ENCODE measurements at places on chromosomes 6 and 20. TPM values are rescaled to one million over a fixed set of nuclear protein-coding genes. Genes with fewer than 3 reads are reported as not detected.

- peak; percentile 20 for DNase-seq
These were observed 3.4 kb downstream of the MYT1 start for GRCh38 chr20:64167676-64168075.

- no peak for DNase-seq
These were observed 49.5 kb upstream of the PREP start for GRCh38 chr6:105452376-105452775.

- DNase-seq: no peak
These were observed 453.6 kb upstream of the FLRT3 start for GRCh38 chr20:14790771-14791620.

DNA sequence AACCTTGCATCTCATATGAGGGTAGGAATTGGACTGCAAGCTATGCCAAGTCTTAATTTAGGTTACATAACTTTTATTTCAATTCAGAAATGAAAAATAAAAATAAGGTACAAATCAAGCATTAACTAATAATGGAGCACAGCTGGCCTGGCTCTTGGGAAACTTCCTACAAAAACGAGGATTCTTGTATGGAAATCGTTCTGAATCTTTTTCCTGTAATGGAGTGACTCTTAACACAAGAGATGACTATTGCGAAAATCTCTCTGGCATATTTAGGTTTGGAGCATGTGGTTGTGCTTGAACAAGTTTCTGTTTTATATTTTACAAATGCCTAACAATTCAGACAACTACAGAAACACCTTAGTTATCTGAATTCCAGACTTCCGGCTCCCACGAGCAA is 34.0 kb upstream of the PI16 start:
- no peak for DNase-seq

DNA sequence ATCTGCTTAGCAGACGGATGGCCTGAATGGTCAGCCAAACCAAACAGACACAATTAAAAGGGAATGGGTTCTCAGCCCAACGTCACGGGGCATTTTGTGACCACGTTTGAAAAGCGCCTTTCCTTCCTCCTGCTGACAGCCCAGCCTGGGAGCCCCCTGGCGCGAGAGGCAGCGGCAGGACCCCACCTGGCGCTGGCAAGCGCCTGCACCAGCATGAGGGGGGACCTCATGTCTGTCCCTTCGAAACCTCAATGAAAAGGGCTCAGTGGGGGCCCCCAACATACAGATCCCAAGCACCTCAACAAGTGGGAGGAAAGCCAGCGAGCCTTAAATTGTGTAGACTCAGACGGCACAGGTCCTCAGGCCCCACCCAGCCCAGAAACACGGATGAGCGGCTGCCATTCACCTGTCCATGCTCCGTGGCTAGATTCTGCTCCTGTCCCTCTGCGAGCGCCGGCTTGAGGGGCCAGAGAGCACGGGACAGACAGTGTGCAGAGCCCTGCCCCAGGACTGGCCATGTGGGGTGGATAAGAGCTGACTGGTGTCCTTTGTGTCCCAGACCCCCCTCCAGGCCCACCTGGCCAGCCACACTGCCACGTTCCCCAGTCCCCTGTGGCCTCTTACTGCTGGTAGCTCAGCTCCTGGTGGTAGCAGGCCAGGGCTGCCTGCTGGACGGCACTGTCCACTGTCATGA is 87.6 kb downstream of the NINL start:
- DNase-seq: no peak

DNA sequence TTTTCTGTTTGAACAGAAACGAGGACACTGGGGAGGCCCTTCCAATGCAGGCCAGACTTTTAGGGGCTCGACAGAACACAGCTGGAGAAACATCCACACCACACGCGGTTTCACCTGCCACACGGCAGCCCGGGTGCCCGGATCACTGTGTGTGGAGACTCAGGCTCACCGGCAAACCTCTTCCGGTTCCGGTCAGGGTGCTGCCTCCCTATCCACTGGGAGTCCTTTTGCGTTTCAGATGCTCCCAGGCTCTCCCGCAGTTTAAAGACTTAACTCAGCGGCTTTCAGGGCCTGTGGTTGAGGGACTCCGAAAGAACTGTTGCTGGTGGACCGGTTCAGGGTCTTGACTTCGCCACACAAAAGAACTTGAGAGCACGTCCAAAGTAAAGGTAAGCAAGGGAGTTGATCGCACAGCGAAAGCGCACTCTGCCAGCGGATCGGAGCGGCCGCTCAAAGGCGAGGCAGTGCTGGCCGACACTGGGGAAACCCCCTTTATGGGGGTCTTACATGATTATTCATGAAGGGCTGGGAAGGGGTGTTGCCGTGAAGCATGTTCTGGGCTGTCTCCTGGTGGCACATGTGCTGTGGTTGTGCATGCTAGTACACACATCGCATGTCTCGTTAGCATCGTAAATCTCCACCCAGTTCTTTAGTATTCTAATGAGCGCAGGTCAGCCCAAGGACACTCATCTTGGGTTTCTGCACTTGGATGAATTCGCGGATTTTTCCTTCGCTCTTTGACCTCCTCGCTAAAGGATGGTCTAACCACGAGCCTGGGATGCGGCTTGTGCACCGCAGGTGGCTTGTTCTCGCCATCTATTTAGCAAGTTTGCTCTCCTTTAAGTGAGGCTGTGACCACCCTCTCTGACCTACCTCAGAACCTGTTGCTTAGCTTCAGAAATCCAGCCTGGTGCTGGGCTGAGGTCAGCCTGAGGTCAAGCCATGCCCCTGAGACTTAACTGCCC is 180.3 kb downstream of the CDH26 start:
- peak; percentile 44 for DNase-seq

BMP7 gene
- 12.7 TPM for total RNA-seq

DNA sequence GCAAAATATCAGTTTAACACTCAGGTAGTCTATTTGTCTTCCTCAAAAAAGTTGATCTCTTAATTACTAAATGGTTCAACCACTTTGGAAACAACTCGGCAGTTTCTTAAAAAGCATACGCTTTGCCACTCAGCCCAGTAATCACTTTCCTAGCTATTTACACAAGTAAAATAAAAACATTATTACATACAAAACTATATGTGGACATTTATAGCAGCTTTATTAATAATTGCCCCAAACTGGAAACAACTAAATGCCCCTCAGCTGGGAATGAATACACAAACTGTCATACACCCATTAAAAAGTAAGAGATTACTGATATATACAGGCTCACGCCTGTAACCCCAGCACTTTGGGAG is 7.4 kb downstream of the EEF1A1 start:
- DNase-seq: no peak

CLDN20 gene
- total RNA-seq: 0.54 TPM

WFDC12 gene
- not detected for total RNA-seq

DNA sequence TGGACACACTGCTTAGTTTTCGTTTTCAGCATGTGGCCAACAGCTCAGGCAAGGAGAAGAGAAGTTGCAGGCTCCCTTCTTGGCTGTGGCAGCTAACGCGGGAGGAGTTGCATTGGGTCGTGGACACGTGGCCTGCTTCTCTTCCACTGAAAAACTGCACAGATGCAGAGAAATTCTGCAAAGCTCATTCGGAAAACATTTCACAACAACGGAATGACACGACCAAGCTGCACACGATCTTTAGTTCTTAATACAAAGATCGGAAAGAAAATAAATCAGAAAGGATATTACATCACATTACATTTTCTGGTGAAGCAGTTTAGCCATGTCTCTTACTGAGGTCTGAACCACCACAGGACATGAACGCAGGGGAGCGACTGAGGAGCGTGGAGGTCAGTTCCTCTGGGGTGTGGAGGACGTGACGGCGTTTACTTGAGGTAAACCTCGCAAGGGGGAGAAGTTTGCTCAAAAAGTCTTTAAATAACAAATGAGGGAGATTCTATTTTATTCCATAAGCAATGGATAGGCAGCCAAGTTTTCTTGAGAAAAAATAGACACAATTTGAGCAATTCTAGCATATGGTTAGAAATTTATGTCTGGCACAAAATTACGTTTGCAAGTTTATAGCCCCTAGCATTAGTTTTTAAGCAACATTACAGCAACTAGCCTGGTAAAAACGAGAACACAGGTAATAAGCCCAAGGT is 178.3 kb downstream of the THBS2 start:
- DNase-seq: peak; percentile 29

DNA sequence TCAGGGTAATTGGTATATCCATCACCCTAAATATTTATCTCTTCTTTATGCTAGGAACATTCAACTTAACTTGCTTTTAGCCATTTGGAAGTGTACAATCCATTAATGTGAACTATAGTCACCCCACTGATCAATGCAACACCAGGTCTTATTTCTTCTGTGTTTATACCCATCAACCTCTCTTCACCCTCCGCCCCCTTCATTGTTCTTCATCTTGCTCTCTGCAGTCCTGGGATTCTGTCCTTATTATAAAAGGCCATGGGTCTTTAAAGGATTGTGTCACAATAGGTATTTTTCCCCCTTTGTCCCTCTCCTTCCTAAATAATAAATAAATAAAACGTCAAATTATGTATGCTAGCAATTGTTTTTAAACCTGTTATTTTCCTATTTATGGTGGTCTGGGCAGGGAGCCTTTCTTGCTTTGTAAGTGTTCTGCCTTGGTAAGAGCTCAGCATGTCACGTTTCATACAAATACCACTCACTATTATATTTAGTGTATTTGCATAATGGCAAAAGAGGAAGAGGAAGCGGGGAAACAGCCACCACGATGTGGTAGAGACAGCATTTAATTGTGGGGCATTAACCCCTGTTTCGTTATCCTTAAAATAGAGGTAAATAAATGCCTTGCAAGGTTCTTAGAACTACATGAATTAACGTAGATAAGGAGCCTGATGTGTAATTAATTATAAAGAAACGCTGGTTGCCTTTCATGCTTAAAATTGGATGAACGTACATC is 1.9 kb downstream of the ABRACL start:
- no peak for DNase-seq

DNA sequence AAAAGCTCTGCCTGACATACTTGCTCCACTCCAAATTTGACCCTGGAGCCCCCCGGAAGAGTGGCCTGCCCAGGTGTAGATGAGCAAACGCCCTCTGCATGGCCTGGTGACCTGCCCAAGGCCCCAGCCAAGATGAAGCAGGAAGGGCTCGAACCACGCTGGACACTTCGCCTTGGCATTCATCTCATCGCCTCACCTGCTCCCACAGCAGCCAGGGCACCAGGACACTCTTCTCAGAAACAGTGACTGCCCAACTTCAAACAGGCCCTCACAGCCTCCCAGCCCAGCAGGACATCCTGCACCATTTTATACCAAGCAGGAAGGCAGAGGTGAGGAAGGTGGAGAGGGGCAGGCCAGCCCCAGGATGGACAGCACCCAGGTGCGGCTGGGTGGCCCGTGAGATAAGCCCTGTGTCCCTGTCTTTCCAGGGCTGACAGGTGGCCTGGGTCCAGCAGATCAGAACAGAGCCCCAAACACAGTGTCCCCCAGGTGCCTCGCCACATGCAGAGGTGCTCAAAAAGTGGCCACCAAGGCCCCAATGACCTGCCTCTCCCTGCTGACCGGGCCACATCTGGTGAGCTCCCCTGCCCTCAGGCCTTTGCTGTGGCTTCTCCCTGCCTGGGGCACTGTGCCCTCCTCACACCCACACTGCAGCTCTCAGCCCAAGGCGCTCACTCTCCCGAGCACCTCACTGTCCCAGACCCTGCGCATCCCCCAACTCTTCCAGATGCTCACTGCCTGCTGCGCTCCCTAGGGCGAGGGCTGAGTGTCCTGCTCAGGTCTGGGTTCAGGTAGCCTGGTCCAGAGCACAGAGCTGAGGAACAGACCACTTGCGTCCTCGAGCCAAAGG is 7.2 kb downstream of the ACSS1 start:
- no peak for DNase-seq

DNA sequence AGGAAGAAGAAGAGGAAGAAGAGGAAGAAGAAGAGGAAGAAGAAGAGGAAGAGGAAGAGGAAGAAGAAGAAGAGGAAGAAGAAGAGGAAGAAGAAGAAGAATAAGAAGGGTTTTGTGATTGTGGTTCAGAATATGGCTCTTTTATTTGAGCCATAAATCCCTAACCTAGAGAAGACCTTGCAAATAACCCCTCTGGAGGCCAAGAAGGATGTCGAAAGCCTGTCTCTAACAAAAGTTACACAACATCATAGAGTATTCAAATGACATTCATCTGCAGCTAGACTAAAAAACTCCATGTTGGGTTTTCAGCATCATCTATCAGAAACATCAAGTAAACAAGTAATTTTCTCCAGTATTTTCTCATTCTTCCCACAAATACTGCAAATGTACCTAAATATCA is 100.9 kb downstream of the RNASET2 start:
- no peak for DNase-seq

OR12D3 gene
- not detected for total RNA-seq

DNA sequence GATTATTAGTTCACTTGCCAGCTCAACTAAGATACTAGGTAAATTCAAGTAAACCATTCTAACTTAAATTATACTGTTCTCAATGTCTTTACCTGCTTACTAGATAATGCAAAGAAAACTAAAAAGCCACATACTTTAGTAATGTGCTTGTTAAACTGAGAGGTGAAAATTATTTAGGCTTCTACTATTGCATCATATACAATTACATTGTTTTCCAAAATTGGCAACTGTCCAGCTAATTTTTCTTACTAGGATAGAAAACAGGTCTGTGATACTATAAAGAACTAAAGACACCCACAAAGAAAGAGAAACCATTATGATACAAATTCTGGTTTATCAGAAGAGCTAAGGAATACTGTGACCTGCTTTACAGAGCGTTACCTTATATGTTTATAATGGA is 45.6 kb upstream of the ALDH8A1 start:
- DNase-seq: no peak

DNA sequence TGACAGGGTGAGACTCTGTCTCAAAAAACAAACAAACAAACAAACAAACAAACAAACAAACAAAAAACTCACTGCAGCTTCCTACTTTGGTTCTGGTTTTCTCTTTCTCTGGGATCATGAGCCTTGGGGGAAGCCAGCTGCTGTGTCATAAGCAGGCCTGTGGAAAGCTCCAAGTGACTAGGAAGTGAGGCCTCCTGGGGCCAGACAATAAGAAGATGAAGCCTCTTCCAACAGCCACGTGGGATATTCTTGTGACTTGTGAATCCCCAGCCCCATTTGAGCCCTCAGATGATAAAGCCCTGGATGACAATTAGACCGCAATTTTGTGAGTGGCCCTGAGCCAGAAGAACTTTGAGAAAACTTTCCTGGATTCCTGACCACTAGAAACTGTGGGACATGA is 11.4 kb downstream of the HLA-A start:
- DNase-seq: peak; percentile 14

ADGB gene
- total RNA-seq: not detected

TEAD3 gene
- 7.3 TPM for total RNA-seq

PLCB4 gene
- total RNA-seq: 3.7 TPM

DNA sequence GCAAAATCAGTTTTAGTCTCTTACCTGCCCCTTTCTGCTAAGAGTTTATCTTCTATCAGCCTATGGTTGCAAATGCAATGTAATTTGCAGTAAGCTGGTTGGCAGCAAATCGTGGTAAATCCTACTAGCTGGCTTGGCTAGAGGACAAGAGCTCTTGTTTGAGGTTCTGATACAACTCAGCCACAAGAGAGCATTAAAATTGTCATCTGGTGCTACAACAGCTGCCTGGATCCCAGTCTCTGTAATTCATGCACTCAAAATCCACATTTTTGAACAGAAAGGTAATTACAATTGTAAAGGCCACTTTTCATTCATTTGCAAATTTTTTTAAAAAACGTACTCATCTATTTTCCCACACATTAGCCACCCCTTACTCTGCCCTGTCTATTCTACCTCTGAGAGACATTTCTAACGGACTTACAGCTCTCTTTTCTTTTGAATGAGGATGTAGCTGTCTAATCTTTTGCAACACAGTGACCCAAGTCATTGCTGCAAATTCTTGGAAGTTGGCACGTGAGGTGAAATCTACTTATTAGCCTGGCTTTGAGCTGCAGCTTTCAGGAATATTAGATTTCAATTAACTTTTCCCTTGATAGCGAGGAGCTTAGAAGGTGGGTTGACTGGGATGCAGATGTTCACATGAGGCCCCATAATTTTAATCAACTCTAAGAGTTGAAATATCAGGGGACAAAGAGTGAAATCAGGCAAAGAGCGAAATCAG is 54.0 kb upstream of the FAM184A start:
- DNase-seq: no peak
